ENCODE measurements at places on chromosomes 2 and 18.

DNA sequence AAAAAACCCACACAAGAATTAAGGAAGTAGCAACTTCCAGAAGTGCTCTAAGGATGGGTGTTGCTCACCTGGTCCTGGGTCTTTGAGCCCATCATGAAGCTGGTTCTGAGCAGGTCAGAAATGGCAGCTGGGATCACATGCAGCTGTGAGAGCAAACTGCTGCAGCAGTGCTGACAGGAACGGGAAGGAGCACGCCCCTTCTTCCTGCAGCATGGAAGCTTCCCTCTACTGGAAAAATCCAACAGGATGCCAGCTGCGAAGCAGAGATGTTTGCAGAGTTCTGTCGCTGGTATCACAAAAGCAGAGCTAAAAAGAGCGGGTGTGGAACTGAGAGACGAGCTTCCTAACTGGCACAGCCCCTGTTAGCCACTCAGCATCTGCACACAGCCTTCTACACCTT lies 33.7 kb downstream of the EIF4E2 start:
- no peak for DNase-seq

DNA sequence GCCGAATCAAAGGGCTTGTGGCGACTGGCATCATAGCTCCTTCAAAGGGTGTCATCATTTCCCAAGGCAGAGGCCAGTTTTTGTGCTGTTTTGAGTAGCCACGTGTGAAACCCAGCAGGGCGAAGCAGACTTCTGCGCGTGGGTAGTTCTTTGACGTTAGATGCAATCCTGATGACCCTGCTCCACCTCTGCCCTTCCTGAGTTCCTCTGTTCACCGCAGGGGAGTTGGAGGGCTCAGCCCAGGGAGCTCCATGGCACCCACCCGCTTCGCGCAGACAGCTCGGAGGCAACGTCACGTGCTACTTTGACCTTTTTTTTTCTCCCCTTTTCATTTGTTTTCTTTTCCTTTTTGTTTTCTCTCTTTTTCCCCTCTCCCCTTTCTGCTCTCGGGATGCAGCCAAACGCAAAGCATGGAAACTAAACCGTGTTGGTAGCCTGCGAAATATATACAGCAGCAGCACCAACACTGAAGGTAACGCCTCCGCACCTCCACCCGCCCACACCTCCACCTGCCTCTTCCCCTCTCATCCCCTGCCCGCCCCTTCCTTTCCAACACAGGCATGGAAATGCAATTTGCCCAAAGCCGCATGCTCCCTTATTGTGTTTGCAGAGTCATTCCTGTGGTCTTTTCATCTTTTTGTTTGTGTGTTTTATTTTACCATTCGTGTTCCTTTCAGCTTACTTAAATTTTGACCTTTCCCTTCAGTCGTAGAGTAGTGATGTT lies 153.6 kb downstream of the GBX2 start:
- DNase-seq = no peak

GRCh38 chr18:30945761-30946160 lies 96.8 kb downstream of the DSC3 start:
- no peak for DNase-seq

DNA sequence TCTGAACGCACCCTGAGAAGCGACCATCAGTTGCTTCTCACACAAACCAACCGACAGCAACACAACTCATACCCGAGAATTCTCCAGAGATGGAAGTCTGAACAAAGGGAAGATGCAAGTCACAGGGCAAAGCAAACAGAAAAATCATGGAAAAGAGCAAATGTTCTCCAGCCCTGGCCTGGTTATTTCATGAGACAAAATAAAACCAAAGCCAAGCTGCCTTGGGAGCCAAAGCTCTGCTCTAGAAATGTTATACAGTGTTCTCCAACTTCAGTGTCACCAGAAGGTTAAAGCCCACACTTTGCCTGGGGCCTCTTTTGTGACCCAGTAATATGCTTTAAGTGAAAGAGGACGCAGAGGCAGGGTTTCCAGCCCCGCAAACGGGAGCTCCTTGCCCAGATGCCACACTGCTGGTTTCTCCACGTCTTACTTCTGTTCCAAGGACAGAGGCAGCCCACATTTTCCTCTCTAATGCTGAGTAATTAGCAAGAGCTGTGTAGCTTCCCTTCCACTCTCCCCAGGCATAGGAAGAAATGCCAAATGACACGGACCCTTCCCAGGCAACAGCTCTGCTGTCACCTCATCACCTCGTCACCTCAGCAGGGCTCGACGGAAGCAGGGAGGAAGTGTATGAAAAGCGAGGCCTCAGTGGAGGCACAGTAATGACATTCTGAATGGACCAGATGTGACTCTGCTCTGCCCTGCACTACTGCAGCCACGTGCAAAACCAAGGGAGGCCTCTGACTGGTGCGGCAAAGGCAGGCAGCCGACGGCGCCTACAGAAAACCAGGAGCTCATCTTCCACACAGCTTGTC lies 64.7 kb downstream of the FBXO15 start:
- no peak for DNase-seq

GRCh38 chr2:227308784-227309183 lies 16.3 kb upstream of the MFF start:
- DNase-seq = peak; percentile 28

- no peak for DNase-seq
Observed at GRCh38 chr2:207480521-207481040, 49.2 kb upstream of the CREB1 start.

- DNase-seq = peak; percentile 82
Observed at GRCh38 chr18:7601246-7601615, 34.1 kb downstream of the PTPRM start.

DNA sequence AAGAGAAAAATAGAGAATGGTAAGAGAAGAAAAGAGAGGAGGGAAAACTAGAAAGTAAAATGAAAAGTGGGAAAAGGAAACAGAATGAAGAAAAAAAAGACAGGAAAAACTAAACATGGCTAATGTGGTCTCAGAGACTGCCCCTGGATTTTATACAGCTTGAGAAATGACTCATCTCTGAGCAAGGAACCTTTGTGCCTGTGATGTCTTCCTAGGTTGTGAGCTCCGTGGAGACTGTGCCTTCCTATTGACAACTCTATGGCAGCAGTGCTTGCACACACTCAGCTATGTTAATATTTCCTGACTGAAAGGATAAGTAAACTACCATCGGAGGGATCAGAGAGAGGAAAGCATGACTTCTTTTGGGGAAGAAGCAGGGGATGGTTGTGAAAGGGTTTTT lies 203.8 kb downstream of the RDH14 start:
- DNase-seq = peak; percentile 52

GRCh38 chr2:190540048-190540447 lies 5.5 kb upstream of the NEMP2 start:
- DNase-seq = no peak

- DNase-seq = peak; percentile 94
Observed at GRCh38 chr2:234240917-234241316, 190.4 kb downstream of the SPP2 start.

DNA sequence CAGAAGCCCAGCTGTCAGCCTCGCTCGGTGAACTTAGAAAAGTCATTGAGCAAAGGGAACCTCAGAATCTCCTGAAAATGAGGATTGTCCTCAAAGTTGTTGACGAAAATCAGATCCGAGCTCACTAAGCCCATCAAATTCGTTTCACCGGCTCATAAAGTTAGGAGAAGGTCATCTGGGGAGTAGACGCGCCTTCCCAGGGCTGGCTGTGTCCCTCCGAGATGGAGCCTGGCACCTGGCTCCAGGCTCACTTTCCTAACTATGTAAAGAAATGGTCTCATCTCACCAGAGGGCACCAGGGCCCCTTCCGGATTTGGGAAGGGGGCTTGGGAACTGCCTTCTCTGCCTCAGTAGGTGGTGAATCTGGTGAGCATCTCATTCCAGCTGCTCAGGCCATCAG lies 145.5 kb downstream of the PXDN start:
- no peak for DNase-seq

DNA sequence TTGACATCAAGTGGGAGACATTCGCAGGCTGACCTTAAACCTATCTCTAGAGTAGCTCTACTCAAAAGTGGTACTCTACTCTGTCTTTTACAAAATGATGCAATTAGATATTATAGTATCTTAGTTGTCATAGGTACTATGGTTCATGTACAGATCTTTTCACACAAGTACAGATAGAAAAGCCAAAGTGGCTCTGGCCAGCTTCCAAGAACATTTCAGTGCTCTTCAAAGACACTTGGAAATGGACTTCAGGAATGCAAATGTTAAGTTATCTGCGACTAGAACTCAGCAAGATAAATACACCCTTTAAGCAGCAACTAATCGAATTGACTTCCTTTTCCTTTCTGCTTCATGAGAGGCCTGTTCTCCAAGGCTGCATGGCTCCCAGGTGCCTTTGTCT lies 718.7 kb upstream of the FAM98A start:
- DNase-seq = no peak

DNA sequence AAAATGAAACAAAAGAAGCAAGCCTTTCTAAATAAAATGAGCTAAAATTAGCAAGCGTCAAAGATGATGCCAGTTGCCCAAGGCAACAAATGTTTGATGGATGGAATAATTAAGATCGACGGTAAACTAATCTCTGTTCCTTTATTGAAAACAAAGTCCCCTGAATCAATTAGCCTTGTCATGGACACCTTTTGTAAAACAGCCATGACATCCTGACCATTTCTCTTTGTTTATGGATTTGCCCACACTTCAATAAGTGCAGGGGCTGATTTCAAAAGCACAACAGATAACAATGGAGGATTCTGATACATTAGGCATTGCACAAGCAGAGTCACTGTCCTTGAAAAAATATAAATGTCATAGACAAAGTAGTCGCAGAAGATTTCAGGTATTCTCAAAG lies 160.1 kb upstream of the HNRNPA3 start:
- no peak for DNase-seq

GRCh38 chr2:8096484-8096883 lies 585.4 kb upstream of the ID2 start:
- DNase-seq = no peak

GRCh38 chr2:159903443-159904126 lies 105.6 kb upstream of the CD302 start:
- no peak for DNase-seq

GRCh38 chr2:31978436-31978835 lies 32.4 kb downstream of the MEMO1 start:
- DNase-seq = no peak

GRCh38 chr2:68390586-68390985 lies 25.5 kb downstream of the PLEK start:
- DNase-seq = no peak

DNA sequence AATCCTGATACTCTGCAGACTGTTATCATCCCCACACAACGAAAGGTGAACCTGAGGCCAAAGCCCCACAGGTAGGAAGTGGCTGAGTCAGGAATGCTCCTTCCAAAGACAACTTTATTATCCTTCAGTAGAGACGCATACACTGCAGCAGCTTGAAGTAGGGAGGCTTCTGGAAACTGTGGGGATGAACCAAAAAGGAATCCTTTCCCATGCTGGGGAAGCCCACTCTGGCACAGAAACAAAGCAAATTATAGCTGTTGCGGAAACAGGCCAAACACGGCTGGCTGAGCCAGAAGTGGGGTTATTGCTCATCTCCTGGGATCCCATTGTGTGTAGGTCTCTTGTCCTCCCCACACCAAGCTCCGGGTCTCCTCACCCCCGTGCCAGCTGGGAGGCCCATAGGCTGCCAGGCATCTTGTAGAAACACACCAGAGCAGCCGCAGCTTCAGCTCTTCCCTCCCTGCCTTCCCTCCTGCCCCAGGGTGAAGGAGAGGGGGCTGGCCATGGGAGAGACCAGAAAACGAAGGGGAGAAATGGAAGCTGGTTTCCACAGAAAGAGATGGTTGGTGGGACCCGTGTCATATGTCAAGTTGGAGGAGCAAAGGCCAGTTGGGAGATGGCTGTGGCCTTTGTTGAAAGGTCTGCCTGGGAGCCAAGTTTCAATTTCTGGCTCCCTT lies 176.9 kb upstream of the NABP1 start:
- peak; percentile 56 for DNase-seq

DNA sequence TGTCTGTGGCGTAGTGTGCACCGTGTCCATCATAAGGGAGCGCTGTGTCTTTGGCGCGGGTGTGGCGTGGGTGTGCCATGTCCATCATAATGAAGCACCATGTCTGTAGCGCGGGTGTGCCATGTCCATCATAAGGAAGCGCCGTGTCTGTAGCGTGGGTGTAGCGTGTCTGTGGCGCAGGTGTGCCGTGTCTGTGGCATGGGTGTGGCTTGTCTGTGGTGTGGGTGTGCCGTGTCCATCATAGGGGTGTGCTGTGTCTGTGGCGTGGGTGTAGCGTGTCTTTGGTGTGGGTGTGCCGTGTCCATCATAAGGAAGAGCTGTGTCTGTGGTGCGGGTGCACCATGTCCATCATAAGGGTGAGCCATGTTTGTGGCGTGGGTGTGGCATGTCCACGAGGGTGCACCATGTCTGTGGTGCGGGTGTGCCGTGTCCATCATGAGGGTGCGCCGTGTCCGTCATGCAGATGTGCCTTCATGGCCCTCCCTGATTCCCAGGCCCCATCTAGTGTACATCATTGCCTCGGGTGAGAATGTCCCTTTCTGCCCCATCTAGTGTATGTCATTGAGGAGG lies 275.0 kb downstream of the GBX2 start:
- no peak for DNase-seq

GRCh38 chr2:236177967-236178889 lies 10.0 kb upstream of the GBX2 start:
- DNase-seq = peak; percentile 52
